ENCODE measurements at places on chromosomes 1 and 21.

DNA sequence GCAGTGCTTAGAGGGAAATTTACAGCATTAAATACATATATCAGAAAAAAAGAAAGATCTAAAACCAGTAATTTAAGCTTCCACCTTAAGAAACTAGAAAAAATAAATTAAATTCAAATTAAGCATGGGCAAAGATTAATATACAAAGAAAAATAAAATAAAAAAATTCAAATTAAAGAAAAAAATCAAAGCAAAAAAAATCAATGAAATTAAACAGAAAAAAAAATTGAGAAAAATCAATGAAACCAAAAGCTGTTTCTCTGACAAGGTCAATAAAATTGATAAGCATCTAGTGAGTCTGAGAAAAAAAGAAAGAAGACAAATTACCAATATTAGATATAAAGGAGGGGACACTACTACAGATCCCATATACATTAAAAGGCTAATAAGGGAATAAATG is 26.0 kb downstream of the GNG12 start:
- DNase-seq: no peak

DNA sequence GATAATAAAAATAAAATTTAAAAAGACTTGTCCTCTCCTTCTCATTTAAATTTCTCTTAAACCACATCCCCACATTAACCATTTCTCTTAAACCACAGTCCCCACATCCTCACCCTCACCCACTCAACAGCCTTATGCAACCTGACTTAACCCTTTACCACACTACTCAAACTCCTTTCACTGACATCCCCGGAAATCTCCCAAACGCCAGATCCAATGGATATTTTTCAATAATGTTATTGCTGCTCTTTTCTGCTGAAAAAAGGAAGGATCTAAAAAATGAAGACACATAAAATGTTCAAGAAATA is 54.2 kb upstream of the EEIG2 start:
- DNase-seq: no peak

- DNase-seq: no peak
Observed at GRCh38 chr1:109357616-109358015, 40.1 kb downstream of the SORT1 start.

DNA sequence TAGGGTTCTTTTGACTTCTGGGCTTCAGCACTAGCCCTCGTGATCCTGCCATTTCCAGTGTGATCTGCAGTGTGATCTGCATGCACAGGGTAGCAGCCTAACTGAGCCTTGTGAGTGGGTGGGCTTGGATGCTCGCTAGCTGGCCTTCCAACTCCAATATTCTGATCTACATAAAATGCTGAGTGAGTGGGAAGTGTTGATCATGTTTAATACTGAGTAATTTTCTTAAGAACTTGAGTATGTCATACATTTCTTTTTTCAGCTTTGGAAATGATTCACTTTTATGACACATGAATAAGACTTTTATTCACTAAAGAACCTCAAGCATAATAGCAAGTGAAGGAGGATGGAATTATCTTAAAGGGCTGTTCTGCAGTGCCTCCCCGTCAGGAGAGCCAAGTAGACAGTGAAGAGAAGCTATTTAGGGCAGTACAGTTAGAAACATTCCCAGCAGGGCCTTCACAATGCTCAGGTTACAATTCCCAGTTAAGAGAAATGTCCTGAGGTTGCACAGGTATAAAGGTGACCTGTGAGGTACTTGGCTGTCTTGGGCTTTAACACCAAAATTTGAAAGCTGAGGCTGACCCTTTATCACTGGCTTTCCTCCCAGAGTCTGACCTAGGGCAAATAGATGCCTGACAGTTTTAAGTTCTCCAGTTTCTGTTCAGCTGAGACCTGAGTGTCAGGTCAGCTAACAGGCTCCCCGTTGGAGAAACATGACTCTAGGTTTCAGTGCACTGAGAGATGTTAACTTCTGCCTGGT is 29.1 kb upstream of the LRRC8C start:
- no peak for DNase-seq

DNA sequence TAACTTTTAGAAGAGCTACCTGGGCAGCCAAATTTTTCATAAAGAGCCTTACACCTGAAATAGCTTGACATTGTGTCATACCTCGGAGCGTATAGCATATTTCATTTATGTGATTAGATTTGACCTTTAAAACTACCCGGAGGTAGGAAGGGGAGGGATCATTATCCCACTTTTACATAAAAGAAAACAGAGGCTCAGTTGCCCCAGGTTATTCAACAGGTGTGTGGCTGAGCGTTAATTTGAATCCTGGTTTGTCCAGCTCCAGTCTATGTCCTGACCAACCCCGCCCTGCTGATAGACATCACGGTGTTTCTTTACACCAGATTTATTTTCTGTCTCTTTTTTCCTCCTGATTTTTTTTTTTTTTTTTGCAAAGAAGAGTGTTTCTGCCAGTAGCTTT is 39.7 kb downstream of the PBX1 start:
- no peak for DNase-seq

- no peak for DNase-seq
Observed at GRCh38 chr1:220045356-220046051, 801 bp downstream of the EPRS1 start.

DNA sequence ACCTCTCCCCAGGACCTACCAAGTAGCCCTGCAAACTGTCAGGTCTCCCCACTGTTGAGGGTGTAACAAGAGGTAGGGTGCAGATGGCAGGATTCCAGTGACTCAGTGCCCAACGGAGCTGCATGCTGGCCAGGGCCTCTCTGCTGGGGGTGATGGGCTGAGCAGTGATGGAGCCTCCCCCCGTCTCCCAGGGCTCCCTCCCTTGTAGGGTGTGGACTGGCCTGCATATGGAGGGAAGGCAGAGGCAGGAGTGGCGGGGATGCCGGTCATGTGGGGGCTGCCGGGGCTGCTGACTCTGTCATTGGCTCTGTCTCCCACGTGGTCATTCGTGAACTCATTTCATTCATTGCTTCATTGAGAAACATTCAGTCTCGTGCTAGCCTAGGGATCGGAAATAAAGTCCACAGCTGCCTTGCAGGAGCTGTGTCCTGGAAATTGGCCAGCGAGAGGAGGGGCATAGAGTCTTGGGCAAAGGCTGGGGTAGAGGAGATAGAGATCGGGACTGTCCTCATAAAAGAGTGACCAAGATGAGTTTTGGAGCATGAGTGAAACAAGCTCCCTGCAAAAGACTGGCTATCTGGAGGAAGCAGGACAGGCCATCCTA is 22.9 kb upstream of the DISP3 start:
- DNase-seq: no peak

DNA sequence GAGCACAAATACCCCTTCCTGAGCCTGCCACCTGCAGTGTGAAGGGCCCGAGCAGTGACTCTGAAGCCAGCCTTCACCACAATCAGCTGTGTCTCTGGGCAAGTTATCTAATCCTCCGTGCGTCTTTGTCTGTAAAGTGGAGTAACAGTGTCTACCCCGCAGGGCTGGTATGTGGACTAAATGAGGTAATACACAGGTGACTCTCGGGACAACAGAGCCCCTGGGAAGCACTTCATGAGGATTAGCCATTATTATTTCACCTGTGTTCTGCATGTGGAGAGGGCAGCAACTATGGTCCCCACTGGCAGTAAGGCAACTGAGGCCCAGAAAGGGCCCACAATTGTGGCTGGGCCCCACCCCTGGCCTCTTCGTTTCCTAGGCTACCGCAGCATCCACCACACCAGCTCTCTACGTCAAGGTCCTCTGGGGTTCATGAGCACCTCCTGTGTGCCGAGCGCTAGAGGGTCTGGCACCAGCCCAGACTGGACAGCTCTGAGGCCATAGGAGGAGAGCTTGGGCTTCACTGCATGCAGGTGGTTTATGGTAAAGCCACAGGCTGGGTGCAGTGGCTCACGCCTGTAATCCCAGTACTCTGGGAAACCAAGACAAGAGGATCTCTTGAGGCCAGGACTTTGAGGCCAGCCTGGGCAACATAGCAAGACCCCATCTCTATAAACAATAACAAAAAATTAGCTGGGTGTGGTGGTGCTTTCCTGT is 41.3 kb upstream of the LRP8 start:
- DNase-seq: no peak

GRCh38 chr21:32529679-32530078 is 55.6 kb downstream of the TCP10L start:
- DNase-seq: no peak

Data from GM04504 (cell line).